NCI-H1092 (cell line): ENCODE measurements at places on chromosomes 13 and 19.

- no peak for DNase-seq
Observed at GRCh38 chr19:6828698-6829633, 56.5 kb downstream of the VAV1 start.

GRCh38 chr13:36548129-36548528, 115.8 kb downstream of the CCNA1 start:
- peak; percentile 69 for DNase-seq

DNA sequence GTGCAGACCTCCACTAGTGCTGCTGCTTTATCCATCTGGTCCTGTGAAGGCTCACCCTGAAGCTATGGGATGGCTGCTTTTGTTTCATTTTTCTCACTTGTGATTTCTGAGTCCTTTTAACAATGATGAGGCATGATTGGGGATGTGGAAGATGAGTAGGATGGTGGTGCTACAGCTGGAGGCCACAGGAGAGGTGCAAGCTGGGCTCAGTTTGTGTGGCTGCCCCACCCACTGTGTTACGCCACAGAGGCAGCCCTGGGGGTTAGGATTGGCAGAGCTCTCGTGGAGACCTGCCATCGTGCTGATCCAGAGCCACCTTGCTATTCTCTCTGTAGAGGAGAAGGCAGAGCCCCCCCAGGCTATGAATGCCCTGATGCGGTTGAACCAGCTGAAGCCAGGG, 19.6 kb upstream of the QTRT1 start:
- no peak for DNase-seq

- no peak for DNase-seq
Observed at GRCh38 chr13:48093588-48093987, 1.3 kb downstream of the MED4 start.

- DNase-seq = no peak
Observed at GRCh38 chr13:31970231-31970930, 61.2 kb upstream of the FRY start.

- no peak for DNase-seq
Observed at GRCh38 chr13:23470790-23471614, 37.5 kb upstream of the SACS start.

- DNase-seq = no peak
Observed at GRCh38 chr19:6173190-6173589, 37.7 kb downstream of the ACSBG2 start.
